ENCODE measurements at places on chromosomes 2 and 18.
A peak's percentile ranks its signal among the peaks of the same experiment; 100 is the strongest.

DNA sequence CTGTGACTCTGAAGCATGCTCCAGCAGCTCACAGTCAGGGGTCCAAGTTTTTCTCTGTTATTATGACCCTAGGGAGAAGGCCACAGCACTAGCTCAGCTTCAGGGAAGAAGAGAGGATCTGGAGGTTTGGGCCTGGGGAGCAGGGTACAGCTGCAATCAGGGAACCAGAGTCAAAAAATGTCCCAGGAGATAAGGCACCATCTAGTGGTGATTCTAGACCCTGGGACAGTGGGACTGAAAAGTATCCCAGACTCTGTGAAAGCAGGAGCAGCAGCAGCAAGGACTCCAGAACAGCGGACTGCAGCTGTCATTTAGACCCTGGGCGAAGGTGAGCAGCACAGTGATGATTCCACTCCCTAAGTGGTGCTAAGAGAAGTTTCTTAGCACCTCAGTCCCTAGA lies 278.4 kb upstream of the DDX18 start:
- peak; percentile 38 for DNase-seq

DNA sequence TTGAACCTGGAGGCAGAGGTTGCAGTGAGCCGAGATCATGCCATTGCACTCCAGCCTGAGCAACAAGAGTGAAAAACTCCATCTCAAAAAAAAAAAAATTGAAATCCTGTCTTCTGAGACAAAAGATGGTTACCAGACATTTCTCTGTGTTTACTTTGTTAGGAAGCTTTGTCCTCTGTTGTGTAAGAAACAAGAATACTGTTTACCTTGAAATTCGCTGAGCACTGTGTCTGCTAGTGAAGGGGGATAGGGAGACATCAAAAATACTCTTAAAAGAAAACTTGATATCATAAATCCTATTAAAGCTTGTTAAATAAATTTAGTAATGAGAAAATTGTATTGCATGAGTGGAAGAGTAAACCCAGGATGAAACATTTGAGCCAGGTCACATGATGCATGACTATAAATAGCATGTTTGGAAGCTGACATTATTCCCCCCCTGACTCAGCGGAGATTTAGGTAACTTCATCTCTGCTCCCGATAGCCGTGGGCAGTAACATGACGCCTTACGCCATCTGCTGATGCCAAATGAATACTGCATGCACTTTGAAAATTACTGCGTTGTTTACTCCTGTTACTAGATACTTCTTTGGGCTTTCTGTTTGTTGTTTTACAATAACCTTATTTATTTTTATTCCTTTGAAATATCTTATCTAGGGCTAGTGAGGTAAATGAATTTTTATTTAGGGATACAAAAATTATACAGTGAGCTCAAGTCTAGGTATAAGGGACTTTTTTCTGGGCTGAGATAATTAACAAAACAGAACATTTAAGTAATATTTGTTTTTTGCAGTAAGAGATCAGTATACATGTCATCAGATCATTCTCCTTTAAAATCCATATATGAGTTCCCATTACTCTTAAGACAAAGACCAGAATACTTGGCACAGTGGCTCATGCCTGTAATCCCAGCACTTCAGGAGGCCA lies 134.9 kb downstream of the MAP3K20 start:
- peak; percentile 95 for DNase-seq

DNA sequence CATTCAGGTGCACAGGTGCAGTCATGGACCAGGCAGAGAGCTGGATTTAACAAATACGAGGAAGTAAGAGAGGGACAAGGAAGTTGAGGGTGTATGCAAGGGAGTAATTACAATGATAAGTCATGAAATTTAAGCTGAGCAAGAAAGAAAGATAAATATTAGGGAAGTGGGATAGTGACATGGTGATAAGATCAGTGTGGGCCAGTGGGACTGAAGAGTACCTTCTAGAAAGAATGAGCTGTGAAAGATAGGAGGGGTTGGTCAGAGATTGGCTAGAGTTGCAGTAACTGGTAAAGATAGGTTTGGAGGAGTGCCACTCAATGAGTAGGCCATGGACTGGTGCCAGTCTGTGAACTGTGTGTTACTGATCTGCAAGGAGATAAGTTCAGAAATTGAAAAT lies 200.8 kb upstream of the SIX3 start:
- no peak for DNase-seq

- DNase-seq = no peak
These were observed 242.6 kb upstream of the TCF4 start for GRCh38 chr18:55830544-55830943.

DNA sequence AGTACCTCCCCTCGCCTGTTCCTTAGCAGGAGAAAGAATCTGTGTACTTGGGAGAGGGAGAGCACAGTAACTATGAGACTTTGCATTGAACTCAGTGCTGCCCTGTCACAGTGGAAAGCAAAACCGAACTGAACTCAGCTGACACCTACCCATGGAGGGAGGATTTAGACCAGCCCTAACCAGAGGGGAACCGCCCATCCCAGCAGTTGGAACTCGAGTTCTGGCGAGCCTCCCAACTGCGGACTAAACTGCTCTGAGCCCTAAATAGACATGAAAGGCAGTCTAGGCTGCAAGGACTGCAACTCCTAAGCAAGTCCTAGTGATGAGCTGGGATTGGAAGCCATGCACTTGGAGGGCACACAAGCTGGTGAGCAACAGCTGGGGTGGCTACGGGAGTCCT lies 110.4 kb downstream of the GRB14 start:
- no peak for DNase-seq

GRCh38 chr2:49041061-49041460 lies 113.3 kb downstream of the FSHR start:
- DNase-seq = no peak

- no peak for DNase-seq
These were observed 5.3 kb upstream of the CTIF start for GRCh38 chr18:48533340-48534070.

DNA sequence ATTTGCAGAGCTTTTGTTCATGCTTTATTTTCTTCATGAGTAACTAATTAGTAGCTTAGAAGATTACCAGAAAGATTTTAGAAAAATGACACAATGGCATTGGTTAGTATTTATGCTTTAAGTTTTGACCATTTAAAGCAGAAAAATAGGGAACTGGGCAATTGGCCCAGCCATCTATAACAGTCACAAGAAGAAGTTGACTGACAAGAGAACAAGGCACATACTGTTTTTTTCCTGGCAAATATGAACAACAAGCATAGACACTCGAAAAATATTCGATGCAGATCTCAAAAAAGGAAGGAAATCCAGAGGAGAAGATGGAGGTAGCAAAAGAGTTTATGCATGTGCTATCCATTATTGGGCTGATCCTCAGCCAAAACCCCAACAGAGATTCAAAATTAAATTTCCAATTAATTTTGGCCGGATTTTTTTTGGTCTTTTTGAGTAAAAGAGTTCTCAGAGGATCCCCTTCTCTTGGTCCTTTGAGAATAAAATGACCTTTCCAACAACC lies 200.8 kb upstream of the SLC35G4 start:
- DNase-seq = no peak

GRCh38 chr2:152549423-152549822 lies 167.8 kb downstream of the PRPF40A start:
- DNase-seq = no peak

DNA sequence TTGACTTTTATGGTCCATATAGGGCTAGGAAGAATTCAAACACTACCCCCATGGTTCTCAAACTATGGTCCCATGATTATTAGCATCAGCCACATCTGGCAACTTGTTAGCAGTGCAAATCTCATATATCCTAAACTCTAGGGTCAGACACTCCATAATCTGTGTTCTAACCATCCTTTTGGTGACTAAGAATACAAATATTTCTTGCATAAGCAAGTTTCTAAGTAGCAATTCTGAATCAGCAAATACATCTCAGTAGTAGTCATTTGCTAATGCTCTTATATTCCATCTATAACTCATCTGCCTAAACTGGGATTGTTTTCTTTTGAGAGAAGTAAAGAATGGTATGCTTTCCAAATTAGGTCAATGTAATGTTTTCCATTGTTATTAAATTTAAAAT lies 447.3 kb downstream of the TMX3 start:
- DNase-seq = peak; percentile 44

- DNase-seq = no peak
These were observed 100.9 kb upstream of the SETBP1 start for GRCh38 chr18:44579745-44580144.

- DNase-seq = no peak
These were observed 177.0 kb downstream of the CTIF start for GRCh38 chr18:48715711-48716361.

GRCh38 chr2:154637456-154637855 lies 61.0 kb upstream of the KCNJ3 start:
- no peak for DNase-seq

GRCh38 chr2:64023485-64024258 lies 4.4 kb upstream of the VPS54 start:
- peak; percentile 23 for DNase-seq

- DNase-seq = no peak
These were observed 422.5 kb downstream of the DPP10 start for GRCh38 chr2:114864901-114865300.

DNA sequence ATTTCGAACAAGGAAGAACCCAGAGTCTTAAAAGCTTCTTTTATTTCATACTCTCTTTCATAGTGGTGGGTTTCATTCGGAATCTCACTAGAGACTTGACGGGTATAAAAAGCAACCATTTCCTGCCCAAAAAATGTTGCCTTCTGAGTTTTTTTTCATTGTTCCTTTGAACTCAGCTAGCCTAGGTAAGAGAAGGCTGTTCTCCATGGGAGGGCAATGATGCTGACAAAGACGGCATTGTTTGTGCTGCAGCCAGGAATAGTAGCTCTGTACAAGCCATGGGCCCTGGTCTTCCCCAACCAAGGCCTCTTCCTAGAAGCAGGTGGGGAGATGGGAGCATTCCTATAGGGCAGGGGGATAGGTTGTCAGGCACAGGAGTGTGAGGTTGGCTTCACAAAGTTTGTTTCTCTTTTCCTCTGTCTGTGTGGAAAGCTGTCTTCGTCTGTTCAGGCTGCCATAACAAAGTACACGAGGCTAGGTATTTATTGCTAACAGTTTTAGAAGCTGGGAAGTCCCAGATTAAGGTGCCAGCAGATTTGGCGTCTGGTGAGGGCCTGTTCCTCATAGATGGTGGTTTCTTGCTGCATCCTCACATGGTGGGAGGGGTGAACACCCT lies 405.1 kb downstream of the NBAS start:
- DNase-seq = no peak

GRCh38 chr18:1048032-1048431 lies 143.4 kb downstream of the ADCYAP1 start:
- DNase-seq = no peak

DNA sequence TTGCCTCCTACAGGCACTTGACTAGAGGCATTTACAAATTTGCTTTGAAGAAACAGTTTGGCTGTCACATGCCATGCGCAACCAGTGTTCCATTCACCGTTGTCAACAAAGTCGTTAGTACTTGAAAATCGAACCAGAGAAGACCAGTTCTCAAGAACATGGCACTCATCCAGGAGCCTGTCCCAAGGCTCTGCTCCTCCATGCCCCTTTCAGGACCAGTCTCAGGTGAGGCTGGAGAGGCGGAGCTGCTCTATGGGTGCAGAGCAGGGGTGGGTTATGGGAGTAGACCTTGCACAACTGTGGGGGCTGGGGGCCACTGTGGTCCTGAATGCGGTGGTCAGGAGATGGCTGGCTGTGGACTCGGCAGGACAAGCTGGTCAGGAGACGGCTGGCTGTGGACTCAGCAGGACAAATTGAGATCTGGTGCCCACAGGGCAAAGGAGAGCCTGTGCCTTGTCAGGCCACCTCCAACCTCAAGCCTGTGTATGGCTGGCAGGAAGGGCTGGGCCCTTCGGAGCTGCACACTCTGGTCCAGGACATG lies 12.3 kb upstream of the ATP9B start:
- no peak for DNase-seq

GRCh38 chr2:31688282-31688681 lies 107.5 kb upstream of the SRD5A2 start:
- DNase-seq = peak; percentile 7

DNA sequence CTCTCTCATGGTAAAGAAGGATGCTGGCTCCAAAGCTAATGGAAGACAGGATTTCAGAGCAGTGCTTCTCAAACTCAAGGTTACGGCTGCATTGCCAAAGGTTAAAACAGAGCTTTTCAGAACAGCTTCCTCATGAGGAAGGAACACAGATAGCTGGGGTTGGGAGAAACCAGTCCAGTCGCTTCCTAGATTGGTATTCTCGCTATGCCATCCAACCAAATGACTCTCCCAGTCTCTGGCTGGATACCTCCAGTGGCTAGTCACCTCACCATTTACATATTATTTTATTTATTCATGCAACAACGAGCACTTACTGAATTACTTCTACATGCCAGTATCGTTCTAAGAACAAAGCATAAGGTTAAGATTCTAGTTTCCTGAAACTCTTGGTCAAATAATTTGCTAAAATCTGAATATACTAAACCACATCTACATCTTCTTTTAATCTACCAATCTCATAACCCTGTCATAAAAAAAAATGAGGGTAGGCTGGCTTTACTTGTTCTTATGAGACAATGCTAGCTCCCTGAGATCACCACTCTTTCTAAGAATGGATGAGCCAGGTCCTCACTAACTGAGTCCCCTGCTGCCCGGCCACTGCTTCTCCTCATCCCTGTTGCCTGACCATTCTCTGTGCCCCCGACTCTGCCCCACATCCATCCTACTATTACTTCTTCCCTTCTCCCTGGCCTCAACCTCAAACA lies 20.4 kb downstream of the KDSR start:
- DNase-seq = no peak

DNA sequence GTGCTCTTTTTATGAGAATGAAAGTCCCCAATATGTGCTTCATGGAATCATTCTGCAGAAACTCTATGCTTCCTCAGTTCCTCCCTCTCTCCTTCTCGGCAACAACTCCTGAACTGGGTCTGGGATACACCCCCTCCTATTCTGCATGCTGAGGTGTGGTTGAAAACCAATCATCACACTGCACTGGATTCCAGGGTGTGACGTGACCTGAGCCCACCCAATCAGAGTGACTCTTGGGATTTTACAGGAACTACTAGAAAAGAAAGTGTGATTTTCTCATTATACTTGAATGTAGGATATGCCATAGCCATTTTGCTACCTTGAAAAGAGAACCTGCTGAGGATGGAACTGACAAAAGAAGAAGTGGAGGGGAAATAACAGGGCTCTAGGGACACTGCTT lies 36.3 kb downstream of the ACVR1 start:
- DNase-seq = no peak

DNA sequence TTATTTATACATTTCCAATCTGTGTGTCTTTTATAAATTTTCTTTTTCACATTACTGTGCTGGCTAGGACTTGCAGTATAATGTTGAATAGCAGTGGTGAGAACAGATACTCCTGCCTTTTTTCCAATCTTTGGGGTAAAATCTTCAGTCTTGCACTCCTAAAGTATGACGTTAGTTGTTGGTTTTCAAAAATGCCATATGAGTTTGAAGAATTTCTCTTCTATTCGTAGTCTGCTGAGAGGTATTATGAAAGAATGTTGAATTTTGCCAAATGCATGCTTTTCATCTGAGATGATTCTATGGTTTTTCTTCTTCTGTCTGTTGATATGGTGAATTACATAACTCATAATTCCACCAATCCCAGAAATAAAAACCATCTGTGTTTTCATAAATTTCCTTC lies 335.3 kb upstream of the CHST9 start:
- DNase-seq = no peak

GRCh38 chr2:9638532-9638931 lies 7.7 kb upstream of the YWHAQ start:
- peak; percentile 38 for DNase-seq

GRCh38 chr2:73640946-73641766 lies 1.1 kb downstream of the NAT8 start:
- no peak for DNase-seq
